ENCODE measurements at places on chromosomes 1 and 21.

- no peak for DNase-seq
Observed at GRCh38 chr21:14691914-14692313, 145.8 kb upstream of the SAMSN1 start.

DNA sequence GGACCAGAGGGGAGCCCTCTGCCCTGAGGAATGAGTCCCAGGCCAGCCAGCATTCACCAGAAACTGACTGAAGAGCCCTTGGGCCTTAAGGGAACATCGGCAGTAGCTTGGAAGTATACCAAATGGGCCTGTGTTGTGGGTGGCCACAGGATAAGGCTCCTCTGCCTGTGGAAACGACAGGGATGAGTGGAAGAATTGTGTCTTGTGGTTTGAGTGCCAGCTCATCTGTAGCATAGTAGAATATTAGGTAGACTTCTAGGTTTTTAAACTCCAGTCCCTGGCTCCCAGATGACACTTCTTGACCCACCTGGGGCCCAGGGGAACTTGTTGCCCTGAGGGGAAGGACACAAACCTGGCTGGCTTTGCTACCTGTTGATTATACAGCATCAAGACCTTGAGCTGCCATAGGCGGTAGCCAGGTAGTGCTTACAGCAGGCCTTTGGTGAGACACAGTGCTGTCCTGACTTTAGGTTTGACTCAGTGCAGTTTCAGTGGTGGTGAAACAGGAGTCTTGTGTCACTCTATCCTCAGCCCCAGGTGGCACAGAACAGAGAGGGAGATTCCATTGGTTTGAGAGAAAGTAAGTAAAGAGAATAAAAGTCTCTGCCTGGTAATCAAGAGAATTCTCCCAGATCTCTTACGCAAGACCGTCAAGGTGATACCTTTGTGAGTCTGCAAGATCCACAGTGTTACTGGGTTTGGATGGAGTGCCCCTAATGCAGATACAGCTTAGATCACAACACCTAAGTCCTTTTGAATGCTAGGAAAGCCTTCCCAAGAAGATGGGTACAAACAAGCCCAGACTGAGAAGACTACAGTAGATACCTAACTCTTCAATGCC lies 50.2 kb downstream of the RABGAP1L start:
- no peak for DNase-seq

DNA sequence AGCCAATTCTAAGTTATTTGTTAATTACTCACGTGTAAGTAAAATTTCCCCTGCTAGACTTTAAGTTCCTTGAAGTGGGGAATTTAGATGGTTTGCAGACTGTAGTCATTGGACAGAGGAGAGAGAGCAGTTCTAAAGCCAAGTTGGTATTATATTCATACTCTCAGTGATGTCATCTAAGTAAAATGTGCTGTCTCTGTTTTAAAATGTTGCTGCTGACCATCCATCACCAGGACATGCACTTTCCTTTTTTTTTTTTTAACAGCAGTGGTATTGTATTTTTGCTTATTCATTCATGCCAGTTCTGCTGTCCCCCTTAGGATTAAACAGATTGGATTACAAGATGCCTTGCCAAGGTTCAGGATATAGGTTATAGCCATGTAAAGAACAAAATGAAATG lies 2.3 kb downstream of the TTLL7 start:
- DNase-seq: no peak

DNA sequence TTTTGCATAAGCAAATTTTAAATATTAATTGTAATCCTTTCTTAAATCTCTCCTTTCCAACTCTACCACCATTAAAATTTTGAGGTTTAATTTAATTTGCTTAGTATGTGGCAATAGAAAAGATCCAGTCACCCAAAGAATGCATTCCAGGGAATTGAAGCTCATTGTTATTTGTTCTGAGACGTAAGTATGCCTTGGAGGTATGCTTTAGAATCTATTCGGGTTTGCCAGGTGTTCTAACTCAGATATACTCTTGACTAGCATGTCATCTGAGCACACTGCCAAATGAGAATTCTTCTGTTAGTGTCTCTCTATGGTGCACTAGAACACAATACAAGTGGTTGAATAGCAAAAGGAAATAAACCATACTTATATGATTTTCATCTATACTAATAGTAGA lies 813.6 kb upstream of the ADGRL2 start:
- no peak for DNase-seq

DNA sequence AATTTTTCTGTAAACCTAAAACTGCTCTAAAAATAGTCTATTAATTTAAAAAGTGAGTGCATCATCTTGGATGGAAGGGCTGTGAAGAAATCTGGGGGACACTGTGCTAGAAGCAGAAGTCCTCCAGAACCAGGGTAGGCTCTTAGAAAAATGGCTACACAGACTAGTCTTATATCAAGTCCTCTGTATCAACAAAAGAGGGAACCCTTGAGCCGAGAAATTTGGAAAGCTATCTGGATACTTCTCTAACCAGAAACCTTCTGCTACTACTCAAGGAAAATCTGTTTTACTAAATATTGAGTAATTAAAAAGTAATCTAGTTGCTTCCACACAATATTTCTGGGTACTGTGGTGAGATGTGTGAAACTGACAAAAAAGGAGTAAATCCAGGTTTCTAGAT lies 92.1 kb downstream of the WDR3 start:
- no peak for DNase-seq

All from epithelial cell of prostate (primary cell).